ENCODE measurements at places on chromosomes 11 and 22.

- no peak for DNase-seq
These were observed 86.0 kb upstream of the IZUMO1R start for GRCh38 chr11:94218372-94218771.

- no peak for DNase-seq
These were observed 731 bp upstream of the SLC37A2 start for GRCh38 chr11:125062218-125062930.

DNA sequence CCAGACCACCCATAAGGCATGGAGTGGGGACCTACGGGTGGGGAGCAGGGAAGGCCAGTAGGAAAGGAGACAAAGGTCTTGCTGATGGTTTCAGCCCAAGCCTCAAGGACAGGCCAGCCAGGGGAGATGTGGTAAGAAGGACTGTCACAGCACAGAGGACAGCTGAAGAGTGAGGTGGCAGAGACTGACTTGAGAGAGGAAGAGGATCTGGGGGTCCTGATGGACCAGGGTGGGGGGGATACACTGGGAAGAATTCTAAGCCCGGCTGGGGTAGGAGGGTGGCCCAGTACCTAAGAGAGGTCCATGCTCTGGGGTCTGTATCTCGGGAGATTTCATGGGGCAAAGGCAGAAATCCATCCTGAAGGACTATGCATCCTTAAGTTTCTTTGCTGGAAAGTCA is 66.1 kb upstream of the THY1 start:
- DNase-seq = no peak

GRCh38 chr11:102575012-102575411 is 44.5 kb upstream of the MMP7 start:
- no peak for DNase-seq

DNA sequence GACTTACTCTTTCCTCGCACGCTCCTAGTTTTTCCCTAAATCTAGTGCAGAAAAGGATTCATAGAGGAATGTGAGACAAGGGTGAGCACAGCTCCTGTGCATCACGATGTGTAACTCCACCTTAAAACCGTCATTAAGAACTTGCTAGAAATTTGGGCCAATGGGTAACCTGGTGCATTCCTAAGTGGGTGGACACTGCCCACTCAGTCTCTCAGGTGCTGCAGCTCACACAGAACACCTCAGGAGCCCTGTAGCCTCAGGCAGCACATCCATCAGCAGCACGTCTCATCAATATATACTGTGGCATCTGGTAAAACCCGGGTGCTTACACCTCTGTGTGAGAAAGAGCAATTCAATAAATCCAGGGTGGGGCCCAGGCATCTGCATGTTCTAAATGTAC is 12.4 kb downstream of the POU2AF3 start:
- DNase-seq = no peak

GRCh38 chr11:126217491-126217890 is 5.9 kb downstream of the FAM118B start:
- no peak for DNase-seq

- DNase-seq = no peak
These were observed 3.5 kb downstream of the CBX7 start for GRCh38 chr22:39148727-39149535.

DNA sequence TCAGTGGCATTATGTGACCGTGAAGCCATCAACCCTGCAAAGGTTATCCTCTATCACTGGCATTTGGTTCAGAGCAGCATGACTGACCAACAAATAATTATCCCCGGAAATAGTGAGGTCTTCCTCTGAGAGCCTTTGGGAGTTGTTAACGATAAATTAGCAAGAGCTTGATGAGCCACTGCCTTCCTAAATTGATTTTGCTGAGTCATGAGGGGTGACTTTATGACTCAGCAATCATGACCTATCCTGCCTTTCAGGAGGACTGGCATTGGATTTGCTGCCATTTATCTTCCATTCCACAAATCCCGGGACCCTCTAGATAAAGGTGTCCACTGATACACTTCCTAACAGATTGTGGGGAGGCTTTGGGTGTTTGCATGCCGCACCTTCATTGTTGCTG is 80.8 kb upstream of the MTNR1B start:
- DNase-seq = no peak

DNA sequence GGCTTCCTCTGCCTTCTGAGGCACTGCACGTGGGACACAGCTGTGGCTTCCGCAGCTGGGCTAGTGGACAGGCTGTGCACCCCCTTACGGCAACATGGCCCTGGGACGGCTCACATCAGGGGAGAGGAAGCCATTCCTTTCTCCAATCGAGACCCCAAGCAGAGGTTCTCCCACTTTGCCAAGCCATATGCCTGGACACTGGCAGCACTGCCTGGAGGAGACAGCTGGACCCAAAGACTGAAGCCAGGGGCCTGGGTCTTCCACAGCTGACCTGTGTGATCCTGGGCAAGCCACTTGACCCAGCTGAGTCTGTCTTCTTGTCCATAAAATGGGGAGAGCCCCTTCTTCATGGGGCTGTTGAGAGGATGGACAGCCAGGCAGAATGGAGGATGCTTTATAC is 65.4 kb downstream of the SHISAL1 start:
- no peak for DNase-seq

DNA sequence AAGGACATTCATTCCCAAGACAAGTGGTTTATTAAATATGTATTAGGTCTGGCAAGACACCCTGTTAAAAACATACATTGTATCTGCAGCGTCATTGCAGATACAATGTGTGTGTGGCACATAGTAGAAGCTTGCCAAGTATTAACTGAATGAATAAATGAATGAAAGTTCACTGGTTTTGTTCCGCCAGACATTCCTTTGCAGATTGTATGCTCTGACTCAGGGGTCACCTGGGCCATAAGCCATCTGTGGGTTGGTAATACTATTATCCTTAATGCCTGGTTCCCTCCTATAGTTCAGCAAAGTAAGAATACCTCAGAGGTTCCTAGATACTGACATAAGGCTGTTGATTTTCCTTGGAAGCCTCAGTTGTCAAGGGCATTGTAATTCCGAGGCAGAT is 377.3 kb upstream of the CCDC90B start:
- DNase-seq = no peak

DNA sequence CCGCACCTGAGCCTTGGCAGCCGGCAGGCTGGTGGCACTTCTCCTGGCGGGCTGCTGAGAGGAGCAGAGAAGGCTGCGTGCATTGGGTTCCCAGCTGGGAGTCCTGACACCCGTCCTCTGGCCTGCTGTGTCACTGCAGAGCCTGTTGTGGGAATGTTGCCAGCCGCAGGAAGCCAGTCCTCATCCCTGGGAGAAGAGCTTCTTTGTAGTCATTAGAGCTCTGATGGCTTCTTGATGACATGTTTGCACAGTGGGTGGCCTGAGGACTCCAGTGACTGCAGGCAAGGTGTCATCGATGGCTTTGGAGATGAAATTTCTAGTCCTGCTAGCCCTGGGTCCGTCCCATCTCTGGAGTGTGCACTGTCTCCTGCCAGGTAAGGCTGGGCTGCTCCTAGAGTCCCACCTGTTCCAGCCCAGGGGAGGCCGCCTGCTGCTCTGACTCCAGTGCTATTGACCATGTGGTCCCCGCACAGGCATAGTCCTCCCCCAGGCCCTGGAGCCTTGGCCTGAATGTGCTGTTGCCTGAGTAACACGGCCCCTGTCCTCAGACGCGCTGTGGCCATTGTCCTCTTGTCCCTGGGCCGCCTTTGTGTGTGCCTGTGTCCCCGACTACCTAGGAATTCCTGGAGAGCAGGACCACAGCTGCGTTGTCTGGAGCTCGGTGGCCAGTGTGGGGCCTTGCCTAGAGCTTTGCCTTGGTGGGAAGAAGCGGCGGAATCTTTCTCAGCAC is 129.2 kb downstream of the CACNA1I start:
- no peak for DNase-seq

DNA sequence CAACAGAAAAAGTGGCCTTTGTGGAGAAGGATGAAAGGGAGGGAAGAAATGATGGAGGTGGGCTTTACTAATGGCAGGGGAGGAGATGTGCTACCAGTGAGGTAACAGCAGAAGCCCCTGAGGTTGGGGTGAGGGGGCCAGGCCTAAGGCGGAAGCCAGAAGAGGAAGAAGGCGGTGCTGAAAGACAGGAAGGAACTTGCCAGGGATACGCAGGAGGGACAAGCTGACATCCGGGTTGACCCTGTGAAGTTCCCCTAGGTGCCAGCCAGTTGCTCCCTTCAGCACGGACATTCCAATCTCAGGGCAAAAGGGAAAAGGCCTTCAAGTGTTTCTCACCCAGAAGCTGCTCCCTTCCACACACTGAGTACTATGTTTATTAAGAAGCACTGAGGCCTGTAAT is 2.3 kb upstream of the TIRAP start:
- DNase-seq = no peak

DNA sequence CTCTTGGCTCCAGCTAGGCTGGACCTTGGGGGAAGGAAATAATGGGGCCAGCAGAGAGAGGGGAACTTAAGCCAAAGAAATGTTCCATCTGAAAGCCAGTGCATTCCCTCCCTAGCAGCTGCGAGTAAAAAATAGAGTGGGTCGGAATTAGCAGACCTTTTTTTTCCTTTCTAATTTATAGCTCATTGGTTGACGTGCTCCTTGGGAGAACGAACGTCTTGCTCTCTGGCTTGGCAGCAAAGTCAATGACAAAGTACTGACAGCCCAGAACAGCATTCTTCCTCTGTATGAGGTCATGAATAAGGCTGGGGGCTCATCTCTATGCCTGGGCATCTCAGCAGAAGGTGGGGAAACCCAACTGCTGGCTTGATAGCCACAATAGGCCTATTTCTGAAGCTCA is 65.0 kb downstream of the SEZ6L start:
- no peak for DNase-seq

GRCh38 chr11:60633645-60634044 is 65.8 kb upstream of the MS4A8 start:
- DNase-seq = no peak

GRCh38 chr11:23405350-23405937 is 545.2 kb upstream of the CCDC179 start:
- no peak for DNase-seq

DNA sequence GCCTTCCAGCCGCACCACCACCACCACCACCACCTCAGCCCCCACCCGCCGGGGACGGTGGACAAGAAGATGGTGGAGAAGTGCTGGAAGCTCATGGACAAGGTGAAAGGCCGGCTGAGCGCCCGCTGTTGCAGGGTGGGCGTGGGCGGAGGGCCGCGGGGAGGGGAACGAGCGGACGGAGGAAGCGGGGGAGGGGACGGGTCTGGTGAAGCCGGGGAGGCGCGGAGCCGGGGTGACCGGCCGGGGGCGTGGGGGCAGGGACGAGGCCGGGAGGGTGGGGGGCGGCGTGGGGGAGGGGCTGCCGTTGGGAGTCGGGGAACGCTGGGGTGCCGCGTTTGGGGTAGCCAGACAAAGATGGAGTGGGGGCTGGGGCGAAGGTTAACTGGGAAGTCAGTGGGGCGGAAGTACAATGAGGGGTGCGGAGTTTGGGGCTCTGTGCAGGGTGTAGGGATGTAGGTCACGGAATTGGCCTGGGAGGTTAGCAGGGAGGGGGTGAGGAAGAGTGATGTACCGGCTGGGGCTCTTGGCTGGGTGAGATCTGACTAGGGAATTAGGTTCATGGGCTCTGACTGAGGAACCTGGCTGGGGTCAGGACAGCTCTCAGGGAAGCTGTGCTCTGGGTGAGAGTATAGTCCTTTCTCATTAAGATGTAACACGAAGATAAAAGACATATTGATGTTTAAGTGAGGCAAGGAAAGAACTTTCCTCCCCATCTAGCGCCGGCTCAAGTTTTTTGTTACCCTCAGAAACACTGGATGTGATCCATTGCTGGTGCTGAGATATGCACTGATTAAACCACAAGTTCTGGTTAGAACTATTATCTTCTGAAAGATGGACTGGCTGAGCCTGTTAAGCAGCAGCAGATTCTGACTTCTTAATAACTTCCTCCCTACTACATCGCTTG is 624 bp downstream of the CBL start:
- DNase-seq = no peak

DNA sequence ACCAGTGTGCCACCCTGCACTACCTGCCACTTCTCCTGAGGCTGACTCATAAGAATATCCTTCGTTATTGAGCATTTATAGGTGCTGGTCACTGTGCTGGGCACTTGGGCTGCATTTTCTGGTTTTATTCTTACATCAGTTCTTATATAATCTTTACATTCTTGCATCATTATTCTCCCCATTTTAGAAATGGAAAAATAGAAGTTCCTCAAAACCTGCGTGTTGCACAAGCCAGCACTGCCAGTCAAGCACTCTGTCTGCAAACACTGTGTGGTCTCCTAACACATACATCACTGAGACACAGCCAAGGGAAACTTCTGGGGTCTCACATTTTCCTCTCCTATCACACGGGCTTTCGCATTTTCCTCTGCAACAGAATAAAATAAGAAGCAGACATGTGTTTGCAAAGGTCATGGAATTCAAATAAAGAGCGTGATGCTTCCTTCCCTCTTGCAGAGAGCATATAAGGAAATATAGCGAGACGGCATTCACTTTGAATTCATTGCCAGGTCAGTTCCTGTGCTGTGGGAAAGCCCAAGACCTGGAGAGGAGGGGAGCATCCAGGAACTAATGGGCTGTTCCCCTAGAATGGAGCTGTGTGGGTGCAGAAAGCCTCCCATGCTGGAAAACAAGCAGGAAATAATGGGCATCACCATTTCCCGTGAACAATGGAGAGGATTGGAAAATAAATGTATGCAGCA is 73.9 kb upstream of the SEZ6L start:
- DNase-seq = no peak
